Aorta (tissue), 5 donors: ENCODE measurements at places on chromosomes 5 and 9. TPM values are rescaled to one million over a fixed set of nuclear protein-coding genes. Genes with fewer than 3 reads are reported as not detected.

Gene SAPCD2
- 0.60 TPM for total RNA-seq

Gene ZNF474
- 0.52 TPM for total RNA-seq

Gene PCDHGB7
- total RNA-seq: 24.7 TPM

- peak; percentile 1 for DNase-seq
- no peak overlapping the region for H3K4me3 ChIP-seq
- H3K27me3 ChIP-seq: no peaks in the 10 kb centered on the region
- no peak overlapping the region for H3K27ac ChIP-seq
- H3K4me1 ChIP-seq: no peaks in the 10 kb centered on the region
- no peaks in the 10 kb centered on the region for H3K36me3 ChIP-seq
Measured at GRCh38 chr5:1737790-1738405, 61.7 kb downstream of the MRPL36 start.

- no peak for DNase-seq
- no peaks in the 10 kb centered on the region for H3K4me1 ChIP-seq
- H3K27me3 ChIP-seq: no peaks in the 10 kb centered on the region
Measured at GRCh38 chr5:18095061-18095460, 460.8 kb downstream of the TAF11L14 start.

GRCh38 chr5:28324174-28324573 is 1285.8 kb upstream of the CDH9 start:
- H3K36me3 ChIP-seq: no peaks in the 10 kb centered on the region
- no peaks in the 10 kb centered on the region for H3K4me1 ChIP-seq
- DNase-seq: no peak
- no peak overlapping the region for H3K4me3 ChIP-seq
- H3K27ac ChIP-seq: no peak overlapping the region

GRCh38 chr9:134996591-134997530 is 79.1 kb upstream of the FCN1 start:
- peak; percentile 49 for DNase-seq
- H3K4me3 ChIP-seq: no peak overlapping the region
- H3K27me3 ChIP-seq: no peaks in the 10 kb centered on the region
- no peaks in the 10 kb centered on the region for H3K4me1 ChIP-seq

GRCh38 chr5:167294882-167295680 is 996.4 kb upstream of the WWC1 start:
- H3K4me3 ChIP-seq: no peak overlapping the region
- H3K4me1 ChIP-seq: no peaks in the 10 kb centered on the region
- H3K27ac ChIP-seq: no peak overlapping the region
- no peaks in the 10 kb centered on the region for H3K36me3 ChIP-seq
- DNase-seq: no peak

GRCh38 chr5:177183142-177183541 is 49.6 kb downstream of the NSD1 start:
- H3K27ac ChIP-seq: no peak overlapping the region
- H3K4me1 ChIP-seq: no peaks in the 10 kb centered on the region
- no peak for DNase-seq

- no peak overlapping the region for H3K27ac ChIP-seq
- no peak for DNase-seq
- H3K4me1 ChIP-seq: no peaks in the 10 kb centered on the region
Measured at GRCh38 chr9:94449486-94449885, 105.4 kb upstream of the PCAT7 start.

DNA sequence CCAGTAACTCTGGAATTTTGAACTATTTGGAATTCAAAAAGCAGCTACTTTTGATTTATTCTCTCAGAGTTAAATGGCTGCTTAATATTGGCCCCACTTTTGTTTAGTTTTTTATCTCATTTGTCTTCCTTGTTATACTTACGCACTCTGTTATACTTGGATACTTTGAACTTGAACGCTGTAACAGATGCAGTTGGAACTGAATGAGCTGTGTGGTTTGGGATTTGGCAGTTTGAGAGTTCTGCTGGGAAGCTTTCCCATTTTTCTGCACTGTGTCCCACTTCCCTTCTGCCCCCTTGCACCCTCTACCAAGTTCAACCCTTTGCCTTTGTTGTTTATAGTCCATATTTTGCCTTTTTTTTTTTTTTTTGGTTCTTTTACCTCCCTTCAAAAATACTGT is 3.8 kb downstream of the RHOBTB3 start:
- H3K4me1 ChIP-seq: no peaks in the 10 kb centered on the region
- no peak overlapping the region for H3K27ac ChIP-seq
- DNase-seq: no peak
- no peaks in the 10 kb centered on the region for H3K27me3 ChIP-seq
- no peaks in the 10 kb centered on the region for H3K36me3 ChIP-seq
